ENCODE measurements at places on chromosomes 1 and 21.

GRCh38 chr1:175663991-175664390 is 79.4 kb downstream of the TNR start:
- DNase-seq, result no peak

GRCh38 chr1:114695430-114696058 is at the start of gene AMPD1:
AMPD1 (minus strand) TSS chr1:114695546; CDS start chr1:114695471, 75 bp downstream.
- no peak for DNase-seq

DNA sequence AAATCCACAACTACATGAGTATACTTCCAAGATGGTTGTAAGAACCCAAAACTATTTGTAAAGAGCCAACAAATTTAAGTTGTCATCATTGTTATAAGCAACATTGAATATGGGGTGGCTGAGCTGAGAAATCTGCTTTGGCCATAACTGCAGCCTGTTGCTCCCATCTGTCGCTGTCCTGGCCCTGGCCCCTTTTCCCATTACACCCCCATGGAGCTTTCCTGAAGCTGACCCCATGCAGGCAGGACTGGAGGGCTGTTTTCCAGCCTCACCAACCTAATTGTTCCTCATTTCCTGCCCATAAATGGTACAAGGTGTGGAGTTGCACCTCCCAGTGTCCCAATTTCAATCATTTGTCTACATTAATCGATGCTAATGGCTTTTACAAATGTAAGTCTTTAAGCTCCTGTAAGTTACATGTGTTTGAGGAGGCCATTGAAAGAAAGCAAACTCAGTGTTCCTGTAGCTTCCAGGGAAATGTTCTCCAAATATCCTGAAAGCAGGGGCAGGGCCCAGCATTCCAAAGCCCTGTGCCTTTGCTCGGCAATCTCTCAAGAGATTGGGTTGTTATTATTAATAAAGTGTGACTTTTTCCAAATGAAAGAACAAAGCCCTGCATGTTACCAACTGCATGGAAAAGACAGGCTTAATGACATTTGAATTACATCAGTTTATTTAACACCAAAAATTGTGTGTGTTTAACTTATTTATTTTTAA is 545.9 kb downstream of the PLPP3 start:
- DNase-seq, result no peak

DNA sequence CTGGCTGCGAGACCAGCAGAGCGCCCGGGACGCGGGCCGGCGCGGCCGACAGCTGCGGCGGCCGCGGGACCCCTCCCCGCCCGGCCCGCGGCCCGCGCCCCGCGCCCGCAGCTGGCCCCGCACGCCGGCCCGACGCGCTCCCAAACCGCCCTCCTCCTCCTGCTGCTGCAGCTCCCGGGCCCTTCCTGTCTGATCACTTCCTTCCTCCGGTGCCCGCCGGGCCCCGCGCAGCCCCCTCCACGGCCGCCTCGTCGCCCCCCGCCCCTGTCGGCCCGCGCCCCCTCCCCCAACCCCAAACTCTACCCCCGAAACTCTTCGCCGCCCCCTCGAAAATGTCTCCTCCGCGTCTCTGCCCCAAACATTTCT is 594 bp downstream of the LUZP1 start:
- DNase-seq, result no peak

- no peak for DNase-seq
Measured at GRCh38 chr1:171663854-171664575, 11.5 kb upstream of the MYOC start.

GRCh38 chr1:98021126-98021525 is 100.3 kb upstream of the DPYD start:
- DNase-seq, result no peak

- DNase-seq, result no peak
Measured at GRCh38 chr21:35316933-35317332, 267.8 kb upstream of the RUNX1 start.

- no peak for DNase-seq
Measured at GRCh38 chr1:56491441-56491840, 87.9 kb downstream of the PLPP3 start.

- no peak for DNase-seq
Measured at GRCh38 chr1:53601031-53601745, 137.8 kb downstream of the GLIS1 start.

DNA sequence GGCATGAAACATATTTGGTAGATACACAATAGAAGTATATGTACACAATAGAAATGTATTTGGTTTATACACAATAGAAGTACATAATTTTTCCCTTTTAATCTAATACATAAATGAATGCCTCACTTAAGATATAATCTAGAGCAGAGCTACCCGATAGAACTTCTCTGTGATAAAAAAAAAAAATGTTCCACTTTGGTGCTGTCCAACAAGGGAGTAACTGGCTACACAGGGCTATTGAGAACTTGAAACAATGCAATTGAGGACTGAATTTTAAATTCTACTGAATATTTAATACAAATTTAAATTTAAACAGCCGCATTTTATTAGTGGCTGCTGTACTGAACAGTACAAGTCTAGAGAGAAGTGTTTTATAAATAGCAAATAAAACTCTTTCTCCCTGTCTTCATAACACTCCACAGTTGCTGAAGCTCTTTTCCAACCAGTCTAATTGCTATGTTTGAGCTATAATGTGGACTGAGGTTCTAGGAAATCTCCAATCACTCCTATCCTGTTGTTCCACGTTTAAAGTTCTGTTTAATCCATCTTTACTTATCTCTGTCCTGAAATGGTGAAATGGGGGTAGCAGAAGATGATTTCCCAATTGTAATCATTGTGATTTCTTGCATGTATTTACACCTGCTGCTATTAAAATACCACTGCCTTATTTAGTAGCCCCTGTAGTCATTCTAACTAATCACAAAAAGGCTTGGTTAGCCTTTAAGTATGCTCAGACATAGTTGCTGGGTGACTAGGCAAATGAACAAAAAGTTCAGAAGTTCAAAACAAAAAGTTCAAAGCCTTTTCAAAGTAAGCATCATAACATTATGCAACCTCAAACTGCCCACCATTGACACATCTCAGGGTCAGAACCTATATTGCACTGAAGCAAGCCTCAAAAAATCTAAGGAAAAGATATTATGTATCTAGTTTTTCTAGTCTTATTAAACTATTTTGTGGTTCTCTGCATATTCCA is 192.3 kb upstream of the C1orf87 start:
- no peak for DNase-seq

- no peak for DNase-seq
Measured at GRCh38 chr1:245923215-245923614, 583.9 kb downstream of the SMYD3 start.

DNA sequence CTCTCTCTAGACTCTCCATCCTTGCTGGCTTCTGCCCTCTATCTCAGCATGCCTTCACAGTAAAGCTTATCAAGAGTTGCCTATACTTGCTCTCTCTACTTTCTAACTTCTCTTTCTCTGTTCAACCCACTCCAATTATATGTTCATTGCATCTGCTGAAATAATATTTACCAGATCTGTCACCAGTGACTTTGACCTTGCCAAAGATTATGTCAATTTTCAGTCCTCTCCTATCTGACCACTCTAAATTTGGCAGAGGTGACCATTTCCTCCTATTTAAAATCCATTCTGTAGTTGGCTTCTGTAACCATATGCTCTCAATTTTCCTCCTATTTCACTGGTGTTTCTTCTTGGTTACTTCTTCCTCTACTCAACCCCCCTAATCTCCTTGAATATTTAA is 38.8 kb upstream of the DR1 start:
- DNase-seq, result no peak

DNA sequence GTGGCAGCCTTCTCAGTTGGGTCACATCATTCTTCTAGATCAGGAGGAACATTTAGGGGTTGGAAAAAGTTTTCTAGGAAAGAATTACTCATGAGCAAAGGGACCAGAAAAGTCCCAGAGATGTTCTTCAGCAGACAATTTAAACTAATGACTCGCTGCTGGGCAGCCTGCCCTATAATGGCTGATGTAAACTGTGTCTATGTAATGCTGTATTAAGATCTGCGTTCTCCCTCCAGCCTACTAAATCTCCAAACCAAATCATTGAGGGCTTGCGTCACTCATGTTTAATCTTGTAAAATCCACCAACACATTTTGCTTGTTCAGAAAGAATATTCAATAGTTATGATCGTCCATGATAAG is 92.1 kb downstream of the LRRC8C start:
- no peak for DNase-seq

DNA sequence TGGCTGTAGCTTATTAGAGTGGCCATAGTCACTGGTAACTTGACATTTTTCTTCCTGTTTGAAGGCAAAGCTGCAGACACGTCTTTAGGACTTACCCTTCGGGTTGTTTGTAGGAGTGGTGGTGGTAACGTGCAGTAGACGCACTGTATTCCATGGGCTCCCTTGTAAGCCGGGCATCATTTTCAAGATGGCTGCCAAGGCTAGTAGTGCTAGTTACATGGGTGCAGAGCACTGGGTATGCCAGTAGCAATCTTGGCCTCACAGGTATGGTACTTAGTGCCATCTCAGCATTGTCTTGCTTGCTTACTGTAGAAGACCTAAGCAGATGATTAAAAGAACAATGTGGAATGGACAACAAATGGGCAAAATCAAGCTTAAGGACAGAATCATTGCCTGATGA is 1.9 kb downstream of the YBX1 start:
- DNase-seq, result no peak

- DNase-seq, result no peak
Measured at GRCh38 chr1:199762572-199762971, 264.9 kb upstream of the NR5A2 start.

DNA sequence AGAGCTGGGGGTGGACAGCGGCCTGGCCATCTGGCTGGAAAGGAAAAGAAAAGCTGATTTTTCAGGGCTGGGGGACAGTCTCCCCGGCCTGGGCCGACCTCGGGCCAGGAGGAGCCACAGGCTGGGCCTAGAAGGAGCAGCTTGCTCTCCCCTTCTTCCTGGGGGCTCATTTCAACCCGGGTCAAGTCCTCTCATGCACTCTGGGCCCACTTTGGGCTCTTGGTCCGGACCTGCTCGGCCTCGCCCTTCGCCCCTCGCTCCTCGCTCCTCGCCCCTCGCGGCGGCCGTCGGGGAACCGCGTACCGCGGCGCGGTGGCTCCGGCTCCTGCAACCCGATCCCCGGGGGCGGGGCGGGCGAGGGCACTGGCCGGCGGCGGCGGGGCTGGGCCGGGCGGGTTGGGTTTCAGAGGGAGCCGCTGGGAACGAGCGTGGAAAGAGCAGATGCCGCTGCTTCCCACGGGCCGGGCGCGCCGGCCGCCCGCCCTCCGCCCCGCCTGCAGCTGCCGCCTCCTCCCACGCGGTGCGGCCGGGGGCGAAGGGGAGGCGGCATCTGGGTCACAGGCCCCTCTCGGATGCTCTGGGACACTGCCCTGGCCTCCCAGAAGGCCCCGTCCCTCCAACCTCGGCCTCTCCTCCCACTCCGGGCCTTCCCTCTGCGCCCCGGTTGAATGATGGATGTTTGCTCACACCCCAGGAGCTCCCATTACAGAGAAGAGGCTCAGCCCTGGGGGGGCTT is 6.6 kb downstream of the HEYL start:
- DNase-seq, result no peak

DNA sequence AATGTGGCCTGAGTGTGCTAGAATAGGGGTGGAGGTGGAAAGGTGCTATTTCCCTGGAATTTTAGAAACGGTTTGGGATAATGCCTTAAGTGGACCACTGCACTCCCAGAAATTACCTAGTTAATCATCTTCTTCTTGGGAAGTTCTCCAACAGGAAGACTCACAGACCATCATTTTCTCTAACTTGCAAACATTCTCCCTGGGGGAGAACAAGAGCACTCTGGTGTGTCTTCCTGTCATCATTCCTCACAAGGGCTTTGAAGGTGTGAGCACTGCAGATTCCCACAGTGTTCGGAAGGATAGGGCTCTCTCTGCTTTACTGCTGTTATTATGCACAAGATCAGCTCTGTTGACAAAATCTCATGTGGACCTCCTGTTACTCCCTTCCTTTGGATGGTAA is 54.9 kb upstream of the TSPAN2 start:
- no peak for DNase-seq

DNA sequence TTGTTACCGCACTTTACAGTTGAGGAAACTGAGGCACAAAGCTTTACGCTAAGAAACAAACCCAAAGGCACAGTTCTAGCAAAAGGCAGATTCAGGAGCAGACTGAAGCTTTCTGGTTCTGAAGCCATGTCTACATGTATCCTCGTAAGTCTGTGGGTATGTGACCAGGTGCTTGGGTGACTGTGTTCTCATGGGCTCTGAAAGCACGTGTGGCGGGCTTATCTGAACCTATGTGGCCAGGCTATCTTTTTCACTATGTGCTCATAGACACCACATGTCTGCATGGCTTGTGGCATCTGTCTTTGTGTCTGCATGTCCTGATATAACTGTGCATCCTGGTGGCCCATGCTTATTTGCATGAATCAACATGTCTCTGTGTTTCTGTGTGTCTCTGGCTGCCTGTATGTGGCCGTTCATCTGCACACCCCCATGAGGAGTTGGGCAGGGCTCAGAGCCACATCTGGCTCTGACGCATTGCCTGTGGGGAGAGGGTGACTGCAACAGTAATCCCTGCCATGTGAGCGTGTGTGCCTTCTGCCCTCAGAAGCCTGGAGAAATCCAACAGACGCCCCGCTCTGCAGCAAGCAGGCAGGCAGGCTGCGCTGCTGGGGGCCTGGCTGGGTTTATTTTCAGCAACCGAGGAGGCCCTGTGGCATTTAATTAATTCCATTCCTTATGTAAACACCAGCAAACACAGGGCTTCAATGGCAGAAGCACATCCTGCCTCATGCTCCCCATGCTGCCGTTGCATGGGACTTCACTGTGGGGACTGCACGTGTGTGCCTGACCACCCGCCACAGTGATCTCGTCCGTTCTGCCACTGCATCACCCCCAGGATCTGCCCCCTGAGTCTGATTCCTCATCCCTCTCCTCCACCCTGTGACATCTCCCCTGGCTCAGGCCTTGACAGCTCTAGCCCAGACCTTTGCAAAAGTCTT is 115.4 kb downstream of the TRABD2B start:
- no peak for DNase-seq

- DNase-seq, result no peak
Measured at GRCh38 chr1:87154384-87154783, 174.3 kb upstream of the LMO4 start.

DNA sequence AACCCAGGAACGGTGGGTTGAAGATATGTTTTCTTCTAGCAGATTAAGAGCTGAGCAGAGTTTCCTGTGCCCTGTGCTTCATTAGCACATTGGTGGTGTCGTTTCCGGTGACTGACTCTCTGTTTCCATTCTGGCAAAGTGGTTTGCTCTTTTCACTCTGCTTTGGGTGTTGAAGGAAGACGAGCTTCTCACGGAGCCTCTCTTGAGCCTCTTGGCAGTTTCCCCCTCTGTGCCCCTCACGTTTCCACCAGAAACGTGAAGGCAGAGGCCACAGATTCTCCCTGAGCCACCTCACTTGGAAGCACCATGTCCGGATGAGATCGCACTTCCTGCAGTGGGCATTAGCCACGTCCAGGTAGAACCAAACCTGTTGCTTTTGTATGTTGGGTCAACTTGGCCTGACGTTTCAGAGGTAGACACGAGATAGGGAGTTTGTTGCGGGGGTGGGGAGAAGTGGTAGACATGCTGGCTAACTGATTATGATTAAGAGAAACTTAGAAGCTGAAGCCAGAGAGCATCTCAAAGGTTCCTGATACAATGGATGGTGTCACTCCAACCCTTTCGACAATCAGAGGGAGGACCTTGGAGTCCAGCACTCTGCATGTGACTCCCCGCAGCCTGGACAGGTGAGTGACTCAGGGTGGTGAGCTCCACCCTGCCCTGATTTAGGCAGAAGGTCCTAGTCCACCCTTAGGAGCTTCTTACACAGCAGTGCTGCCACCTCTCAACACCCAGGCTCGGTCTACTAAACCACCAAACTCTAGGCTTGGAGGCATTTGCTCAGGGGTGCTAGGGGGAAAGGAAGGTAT is at the start of gene LAX1:
TSS of gene LAX1 (plus strand) at position 155 of the 809 bp plus-strand sequence. CDS start at position 538, 383 bp downstream.
- peak; percentile 59 for DNase-seq

GRCh38 chr1:168933141-168933805 is 173.2 kb upstream of the ATP1B1 start:
- no peak for DNase-seq

Data from stimulated activated CD8-positive, alpha-beta memory T cell treated with anti-CD3 and anti-CD28 coated beads, Interleukin-4, amount 100 ng/mL, for 24 hours (primary cell).